ENCODE measurements at places on chromosomes 1 and 21.

DNA sequence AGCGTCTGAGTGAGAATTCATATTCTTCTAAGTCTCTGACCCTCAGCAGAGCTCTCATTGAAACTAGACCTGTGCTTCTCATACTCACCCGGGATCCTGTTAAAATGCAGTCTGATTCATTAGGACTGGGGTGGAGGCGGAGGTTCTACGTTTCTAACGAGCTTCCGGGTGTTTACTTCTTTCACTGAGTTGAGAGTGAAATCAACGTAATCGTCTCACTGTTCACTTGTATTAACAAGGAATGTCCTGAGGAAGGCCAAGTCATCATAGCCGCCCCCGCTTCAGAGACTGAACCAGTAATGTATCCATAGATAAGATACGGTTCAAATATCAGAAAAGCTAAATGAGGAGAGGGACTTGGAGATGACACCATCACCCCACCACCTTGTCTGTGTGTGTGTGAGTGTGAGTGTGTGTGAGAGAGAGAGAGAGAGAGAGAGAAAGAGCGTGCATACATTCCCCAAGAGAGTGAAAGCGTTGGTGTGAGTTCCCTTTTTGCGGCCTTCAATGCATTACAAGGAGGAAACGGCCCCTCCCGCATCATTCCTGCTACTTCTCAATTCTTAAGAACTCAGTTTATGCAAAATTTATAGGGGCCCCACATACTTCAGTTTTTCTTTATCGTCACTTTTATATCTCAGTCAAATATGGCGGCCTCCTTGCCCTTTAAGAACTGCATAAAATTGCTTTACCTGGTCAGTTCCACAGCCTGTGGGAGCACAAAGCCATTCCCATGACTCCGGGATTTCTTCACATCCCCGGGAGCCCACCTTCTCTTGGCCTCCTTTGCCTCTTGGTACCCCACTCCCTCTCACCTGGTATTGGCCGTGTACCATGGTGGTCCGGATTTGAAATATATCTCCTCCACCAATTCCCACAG is 19.8 kb downstream of the KMO start:
- DNase-seq = no peak

- DNase-seq = no peak
Observed at GRCh38 chr1:210505601-210506496, 177.1 kb downstream of the HHAT start.

- DNase-seq = no peak
Observed at GRCh38 chr1:153617663-153618062, 1.5 kb upstream of the S100A14 start.

- DNase-seq = no peak
Observed at GRCh38 chr1:42947965-42948732, 10.5 kb downstream of the SLC2A1 start.

- no peak for DNase-seq
Observed at GRCh38 chr1:4599951-4600481, 54.4 kb upstream of the AJAP1 start.

- DNase-seq = no peak
Observed at GRCh38 chr1:27650539-27651175, 15.7 kb upstream of the FGR start.

- no peak for DNase-seq
Observed at GRCh38 chr1:207808911-207809555, 57.2 kb downstream of the CD46 start.

DNA sequence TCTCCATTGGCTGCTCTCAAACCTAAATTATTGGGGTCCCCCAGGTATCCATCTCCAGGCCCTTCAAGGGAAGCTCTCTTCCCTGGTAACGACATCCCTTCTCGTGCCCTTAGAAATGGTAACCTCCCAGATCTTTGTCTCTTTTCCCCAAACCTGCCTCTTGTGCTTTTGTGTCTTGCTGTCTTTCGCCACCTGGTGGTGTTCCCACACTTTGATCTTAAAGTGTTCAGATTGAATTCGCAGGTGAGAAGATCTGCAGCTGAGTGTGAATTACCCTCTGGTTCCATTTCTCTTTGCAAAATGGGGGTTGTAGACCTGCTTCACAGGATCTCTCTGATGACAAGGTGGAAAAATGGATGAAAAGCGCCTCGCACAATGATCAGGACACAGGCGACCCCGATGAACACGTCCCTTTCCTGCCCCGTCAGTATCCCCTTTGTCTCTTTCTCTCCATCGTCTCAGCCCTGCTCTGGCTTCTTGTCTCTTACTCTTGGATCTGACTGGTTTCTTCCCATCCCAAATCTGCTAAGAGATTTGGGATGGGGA is 53.1 kb downstream of the DOP1B start:
- no peak for DNase-seq

GRCh38 chr1:171257607-171258076 is 9.3 kb downstream of the FMO1 start:
- no peak for DNase-seq

DNA sequence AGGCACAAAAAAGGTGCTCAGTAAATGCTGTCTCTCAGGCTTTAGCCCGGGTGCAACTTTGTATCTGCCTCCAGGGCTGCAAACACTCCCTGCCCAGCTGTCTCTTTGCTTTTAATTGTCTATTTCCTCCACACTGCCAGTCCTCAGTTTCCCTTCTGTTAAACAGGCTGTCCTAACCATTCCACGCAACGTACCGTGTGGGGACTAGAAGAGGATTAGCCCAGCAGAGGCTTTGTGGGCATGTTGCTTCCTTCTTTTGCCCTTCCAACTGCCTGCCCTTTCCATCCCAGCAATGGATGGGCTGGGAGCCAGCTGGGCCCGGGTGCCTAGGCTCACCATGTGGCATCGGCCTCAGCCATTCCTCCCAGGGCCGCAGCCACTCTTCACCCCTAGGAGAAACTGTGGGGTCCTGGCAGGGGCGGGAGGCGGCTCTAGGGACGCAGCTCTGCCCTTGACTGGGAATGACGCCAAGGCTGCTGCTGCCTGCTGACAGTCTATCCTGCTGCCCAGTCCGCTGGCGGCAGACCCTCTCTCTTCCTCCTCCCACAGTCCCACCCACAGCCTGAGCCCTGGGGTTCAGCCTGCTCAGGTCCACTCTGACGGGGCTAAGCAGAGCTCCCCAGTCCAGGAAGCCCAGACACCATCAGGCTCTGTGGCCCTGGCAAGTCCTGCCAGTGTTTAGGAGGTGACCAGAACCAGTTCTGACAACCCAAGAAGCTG is 40.6 kb upstream of the LRP8 start:
- DNase-seq = no peak

DNA sequence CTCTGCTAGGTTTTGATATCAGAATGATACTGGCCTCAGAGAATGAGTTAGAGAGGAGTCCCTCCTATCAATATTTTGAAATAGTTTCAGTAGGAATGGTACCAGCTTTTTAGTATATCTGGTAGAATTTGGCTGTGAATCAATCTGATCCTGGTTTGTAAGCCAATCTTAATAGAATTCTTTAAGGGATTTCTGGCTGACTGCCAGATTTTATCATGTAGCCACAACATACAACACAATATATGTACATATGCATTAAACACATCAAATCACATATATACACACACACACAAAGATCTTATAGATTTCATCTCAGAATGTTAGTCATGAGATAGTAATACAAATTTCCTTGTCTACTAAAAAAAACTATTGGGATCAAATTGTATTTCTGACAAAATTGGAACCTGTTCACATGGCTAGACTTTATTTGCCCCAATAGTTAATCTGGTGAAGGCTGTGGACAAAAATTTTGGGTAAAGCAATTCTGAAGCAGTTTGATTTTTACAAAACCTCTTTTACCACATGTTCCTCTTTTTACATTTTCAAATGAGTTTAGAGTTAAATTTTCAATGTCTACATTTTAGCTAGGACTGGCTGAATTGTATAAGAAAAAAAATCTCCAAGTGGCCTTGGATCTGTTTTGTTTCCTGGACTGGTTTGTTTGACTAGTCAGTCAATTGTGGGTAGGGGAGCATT is 151.7 kb downstream of the FASLG start:
- DNase-seq = no peak

DNA sequence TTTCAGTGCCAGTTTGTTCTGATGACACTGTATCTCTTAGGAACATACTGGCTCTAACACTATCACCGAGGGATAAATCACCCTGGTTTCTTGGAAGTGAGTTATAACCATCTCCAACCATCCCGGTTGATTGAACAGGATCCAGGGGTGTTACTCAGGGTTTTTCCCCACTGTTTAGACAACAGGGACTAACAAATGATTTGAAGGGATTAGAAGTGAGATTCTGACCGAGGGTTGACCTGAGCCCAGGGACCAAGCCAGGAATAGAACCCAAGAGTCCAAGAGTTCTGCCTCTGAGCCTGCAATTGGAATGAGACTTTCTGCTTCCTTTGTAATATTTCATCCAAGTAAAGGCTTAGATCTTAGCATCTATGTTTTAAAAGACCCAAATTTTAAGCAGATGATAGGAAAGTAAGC is 154.0 kb downstream of the DHRS3 start:
- DNase-seq = no peak

DNA sequence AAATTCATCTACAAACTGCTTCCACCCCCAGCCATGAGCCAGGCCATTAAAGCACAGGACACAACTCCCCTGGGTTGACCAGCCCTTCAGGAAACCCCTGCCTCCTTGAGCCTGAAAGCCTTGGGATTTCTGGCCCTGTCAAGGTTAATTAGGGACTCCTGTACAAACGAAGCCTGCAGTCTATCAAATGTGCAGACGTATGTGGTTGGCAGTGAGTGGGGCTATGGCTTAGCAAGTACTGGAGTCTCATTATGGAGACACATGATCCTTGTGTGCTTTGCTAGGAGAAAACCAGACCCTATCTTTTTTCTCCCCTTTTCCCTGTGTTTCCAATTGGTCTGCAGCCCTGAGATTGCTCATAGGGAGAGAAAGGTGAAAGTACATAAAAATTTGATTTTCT is 588.3 kb upstream of the USP24 start:
- DNase-seq = no peak

DNA sequence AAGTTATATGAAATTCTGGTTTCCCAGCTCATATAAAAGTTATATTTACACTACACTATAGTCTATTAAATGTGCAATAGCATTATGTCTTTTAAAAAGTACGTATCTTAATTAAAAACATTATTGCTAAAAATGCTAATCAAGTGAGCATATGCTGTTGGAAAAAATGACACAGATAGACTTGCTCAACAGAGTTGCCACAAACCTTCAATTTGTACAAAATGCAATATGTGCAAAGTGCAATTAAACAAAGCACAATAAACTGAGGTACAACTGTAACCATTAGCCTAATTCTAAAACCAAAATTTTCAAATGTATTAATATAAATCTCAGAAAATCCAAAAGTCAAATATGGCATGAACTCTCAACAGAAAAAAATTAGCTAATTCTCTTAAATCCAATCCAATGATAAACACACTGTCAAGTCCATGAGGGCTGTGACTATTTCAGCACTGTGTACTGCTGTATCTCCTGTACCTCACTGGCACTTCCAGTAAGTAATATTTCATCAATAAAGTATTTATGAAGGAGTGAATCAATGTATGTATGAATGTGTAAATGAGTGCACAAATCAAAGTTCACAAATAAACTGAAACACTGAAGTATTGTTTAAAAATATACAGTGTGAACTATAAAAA is 116.3 kb downstream of the AKT3 start:
- no peak for DNase-seq

- DNase-seq = no peak
Observed at GRCh38 chr1:226939438-226940028, 561 bp upstream of the COQ8A start.

- DNase-seq = no peak
Observed at GRCh38 chr1:151716771-151717631, at the start of gene CELF3. TSS of gene CELF3 (minus strand) at chr1:151716803. CDS start at chr1:151716020, 783 bp downstream.

DNA sequence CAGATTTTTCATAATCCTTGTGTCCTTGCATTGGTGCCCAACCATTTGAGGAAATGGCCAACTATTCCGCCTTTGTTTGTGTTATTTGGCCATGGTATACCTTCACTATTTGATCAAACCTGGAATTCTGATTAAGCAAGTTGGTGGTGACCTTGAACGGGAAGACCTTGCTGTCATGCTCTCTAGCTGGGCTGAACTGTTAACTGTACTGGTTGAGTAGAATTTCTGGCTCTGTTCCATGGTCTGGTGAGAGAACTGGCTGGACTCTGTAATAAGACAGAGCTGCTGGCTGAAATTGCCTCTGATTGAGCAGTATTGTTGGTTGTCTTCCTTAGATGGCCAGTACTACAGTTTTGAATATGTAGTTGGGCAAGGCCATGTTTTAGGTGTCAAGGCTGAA is 3.0 kb upstream of the LCE3C start:
- no peak for DNase-seq

GRCh38 chr1:209805341-209805781 is 581 bp downstream of the IRF6 start:
- DNase-seq = no peak

DNA sequence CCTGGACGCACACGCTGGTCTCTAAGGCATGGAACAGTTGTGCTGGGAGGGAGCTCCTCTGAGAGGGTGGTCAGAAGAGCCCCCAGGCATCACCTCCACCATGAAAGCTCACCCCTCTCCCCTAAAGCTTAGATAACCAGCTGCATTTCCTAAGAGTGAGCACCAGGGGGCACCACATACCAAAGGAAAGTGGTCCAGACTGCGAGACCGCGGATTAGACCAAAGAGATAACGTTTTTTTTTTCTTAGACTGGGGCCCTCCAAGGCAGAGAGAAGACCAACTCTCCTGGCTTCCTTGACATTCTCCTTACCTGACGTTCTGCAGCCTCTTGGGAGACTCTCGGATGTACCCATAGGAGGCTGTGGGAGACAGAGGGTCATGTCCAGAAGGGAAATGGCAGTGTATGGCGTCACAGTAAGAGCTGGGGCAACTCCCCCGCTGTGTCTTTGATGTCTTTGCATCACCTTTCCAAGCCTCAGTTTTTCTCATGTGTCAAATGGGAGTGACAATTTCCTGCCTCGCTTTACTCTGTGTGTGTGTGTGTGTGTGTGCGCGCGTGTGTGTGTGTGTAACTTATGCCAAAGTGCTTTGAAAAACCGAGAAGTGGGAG is 12.3 kb upstream of the IFNLR1 start:
- DNase-seq = no peak

DNA sequence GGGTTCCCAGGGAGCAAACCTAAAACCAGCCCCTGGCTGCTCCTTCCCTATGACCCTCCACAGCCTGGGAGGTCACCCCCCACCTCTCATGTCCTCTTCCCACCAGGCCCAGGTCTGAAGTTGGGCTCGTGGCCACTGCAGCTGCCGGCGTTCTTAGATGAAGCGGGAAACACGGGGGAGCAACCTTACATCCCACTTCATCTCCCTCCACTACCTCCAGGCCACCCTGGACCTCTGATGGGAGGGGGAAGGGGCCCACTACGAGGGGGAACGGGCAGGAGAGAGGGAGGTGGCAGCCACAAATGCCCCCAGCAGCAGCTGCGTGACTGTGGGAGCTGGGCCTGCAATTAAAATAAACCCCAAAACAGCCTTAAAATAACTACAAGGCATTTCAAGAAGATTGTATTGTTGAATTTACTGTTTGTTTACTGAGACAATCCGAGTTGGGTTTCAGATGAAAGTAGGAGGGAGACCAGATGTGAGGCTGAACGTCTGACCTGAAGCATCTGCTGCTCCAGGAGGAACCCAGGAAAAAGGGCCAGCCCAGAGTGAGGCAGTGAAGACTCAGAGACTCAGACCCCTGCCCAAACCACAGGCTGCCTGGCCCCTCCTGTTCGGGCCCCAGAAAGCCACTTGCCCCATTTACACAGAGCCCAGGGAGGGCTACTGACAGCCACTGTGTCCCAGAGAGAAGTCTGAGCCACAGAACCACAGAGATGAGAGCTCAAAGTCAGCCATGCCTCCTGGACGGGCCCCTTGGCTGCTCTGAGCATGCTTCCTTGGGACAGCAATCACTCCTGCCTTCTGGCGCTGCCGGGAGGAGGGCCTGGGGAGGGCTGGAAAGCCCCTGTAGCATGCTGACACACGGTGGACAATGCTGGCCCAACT is 59.8 kb downstream of the GLIS1 start:
- DNase-seq = no peak
